ENCODE measurements at places on chromosomes 11 and 22.
A peak's percentile ranks its signal among the peaks of the same experiment; 100 is the strongest.

DNA sequence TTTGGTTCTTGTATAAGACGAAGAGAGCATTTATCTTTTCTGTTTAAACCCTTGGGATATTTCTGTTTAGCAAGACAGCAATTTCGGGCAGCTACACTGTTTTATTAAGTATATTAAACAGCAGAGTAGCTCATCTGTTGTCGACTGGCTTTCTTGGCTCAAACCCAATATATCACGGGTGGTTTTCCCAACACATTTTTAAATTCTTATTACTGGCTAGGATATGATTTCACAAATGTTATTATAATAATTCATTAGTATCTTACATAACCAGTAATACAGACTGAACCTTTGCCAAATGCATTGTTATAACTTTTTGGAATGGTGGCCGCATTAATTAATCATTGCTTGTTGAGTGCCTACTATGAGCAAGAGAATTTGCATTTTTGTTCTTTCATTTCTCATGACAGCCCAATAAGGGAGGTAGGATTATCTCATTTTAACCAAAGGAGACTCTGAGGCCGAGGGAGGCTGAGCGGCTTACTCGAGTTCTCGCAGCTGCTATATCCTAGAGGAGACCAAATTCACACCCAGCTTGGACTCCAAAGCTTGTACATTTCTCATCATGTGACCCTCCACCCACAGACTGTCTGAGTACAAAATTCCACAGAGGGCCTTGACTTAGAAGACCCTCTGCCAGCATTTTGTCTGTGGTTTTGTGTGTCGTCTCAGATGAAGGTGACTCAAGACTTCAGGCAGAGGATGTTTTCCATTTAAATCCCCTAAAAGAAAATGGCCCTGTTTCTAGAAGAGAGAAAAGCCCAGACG lies 304.9 kb downstream of the NTM start:
- no peak for DNase-seq

DNA sequence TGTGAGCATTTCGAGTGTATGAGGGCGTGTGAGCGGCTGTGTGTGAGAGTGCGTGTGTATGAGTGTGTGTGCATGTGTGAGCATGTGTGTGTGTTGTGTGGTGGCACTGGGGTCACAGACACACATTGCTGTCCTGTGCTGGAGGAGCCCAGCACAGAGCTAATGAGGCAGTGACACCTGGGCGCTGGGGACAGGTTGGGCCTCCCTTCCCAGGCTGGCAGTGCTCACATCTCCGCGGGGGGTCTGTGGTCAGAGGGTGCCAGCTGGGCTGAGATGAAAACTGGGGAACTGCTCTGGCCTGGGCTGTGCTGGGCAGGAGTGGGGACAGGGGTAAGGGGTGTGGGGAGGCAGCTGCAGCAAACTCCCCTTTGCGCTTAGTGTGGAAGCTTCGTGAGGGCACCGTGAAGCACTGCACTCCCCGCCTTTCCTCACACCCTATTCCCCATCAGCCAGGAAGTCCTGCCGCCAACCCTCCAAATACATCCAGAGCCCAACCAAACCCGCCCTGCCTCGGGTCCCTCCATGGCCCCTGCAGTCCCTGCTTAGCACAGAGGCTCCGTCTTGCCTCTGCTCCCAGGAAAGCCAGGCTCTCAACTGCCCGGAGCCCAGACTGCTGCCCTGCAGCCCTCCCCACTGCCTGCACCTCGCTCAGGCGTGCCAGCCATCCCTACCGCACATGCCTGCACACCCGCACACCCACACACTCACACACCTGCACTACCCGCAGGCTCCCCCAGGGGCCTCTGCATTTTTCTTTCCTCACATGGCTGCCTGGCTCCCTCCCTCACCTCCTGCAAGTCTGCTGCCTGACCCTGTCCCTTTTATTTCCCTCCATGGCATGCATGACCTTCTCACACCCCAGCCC lies 62.0 kb upstream of the THY1 start:
- DNase-seq: no peak

GRCh38 chr11:2790568-2790921 lies 90.8 kb upstream of the KCNQ1OT1 start:
- DNase-seq: no peak

GRCh38 chr22:19756288-19757128 lies 4.1 kb upstream of the TBX1 start:
- DNase-seq: peak; percentile 89

DNA sequence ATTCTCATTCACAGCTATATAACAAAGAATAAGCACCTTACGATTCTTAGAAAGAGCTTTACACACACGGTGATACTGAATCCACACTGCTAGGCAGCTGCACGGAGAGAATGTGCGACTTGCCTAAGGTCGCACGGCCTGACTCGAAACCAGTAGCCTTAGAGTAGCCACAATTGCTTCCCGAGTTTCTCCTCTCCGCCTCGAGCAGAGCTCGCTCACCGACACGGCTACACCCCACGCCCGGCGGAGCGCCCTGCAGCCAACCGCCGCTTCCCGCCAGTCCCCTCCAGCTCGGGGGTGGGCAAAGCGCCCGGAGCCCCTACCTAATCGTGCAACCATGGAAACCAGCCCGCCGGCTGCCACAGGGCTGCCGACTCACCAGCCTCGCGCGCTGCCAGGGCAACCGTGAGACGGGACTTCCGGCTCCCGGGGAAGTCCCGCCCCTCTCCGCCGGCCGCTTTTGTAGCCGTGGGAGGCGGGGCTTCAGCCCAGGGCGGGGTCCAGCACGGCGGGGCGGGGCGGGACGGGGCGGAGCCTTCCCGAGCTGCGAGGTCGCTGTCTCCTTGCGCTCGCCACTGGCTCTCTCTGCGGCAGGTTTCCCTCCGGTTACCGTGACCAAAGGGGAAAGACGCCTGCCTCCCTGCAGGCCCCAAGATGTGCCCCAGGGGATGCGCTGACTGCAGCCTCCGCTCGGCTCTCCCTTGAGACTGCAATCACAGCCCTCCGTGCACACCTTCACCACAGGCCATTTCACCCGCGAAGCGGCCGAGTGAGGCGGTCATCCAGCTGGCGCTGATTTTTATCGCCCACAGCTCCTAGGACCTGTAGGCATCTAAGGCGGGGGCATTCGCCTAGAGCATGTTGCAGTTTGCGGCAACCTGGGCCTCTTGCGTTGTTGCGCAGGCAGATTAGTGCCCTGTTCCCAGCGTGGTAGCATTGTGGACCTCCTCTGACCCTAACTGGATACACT lies 1.1 kb downstream of the BSCL2 start:
- DNase-seq: peak; percentile 95

- DNase-seq: no peak
These were observed 5.6 kb upstream of the SYT8 start for GRCh38 chr11:1829039-1829820.

DNA sequence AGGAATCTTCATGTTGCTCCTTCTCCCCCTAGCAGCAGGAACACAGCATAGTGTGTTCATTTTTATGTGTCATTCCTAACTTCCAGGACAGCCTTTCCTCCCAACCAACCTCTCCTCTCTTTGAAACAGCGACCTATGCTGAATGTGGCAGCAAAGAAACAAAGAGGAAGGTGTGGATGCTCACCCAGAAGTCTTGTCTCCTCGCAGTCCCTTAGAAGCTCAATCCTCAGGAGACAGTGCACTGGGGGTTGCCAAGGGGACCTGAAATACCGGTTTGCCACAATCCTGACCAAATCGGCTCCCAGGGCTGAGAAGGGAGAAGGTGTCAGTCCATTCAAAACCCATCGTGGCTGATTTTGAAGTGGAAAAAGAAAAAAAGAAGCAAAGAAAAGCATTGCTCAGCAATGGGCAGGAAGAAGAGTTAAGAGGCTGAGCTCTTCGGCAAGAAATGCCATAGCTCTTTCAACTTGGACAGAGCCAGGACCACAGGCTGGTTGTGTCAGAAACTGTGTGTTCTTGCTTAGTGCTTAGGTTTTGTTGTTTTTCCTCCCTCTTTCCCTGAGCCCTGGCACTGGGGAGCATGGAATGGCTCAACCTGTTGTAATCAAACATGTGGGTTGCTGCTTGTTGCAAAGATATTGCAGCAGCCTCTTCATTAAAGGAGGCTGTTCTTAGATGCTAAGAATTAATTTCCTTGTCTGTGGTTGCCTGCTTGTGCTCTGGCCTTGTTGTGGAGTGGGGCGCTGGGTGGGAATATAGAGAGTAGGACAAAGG lies 30.4 kb upstream of the TENM4 start:
- no peak for DNase-seq

DNA sequence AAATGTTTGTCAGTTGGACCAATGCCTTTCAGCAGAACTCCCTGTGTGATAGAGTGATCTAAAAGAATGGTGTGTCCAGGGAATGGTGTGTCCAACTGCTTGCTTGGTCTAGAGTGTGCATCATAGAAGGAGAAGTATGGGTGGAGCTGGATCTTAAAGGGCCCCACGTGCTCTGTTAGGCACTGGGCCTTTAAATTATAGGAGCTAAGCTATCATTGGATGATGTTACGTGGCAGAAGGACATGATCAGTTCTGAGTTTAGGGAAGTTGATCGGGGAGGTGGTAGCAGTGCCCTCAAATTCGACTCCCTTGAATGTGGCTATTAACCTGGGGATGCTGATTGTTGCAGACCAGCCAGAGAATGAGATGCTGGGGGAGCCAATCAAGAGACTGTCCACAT lies 16.4 kb downstream of the STX3 start:
- DNase-seq: no peak

DNA sequence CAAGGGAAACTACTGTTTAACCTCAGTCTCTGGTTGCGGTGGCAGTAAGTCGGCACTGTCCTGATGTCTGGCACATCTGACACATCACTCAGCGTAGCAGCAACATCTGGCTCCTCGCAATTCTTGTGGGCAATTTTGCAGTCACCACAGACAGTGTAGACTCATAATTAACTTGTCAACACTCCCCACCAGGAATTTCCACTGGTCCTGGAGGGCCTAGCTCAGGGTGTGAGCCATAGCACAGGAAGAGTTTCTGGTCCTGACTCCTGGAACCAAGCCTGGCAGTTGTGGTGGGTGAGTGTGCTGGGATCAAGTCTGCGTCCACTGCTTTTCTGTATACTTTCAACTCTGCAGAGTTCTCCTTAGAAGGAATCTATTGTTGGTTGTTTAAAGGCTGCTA lies 209.7 kb downstream of the SNX19 start:
- no peak for DNase-seq

DNA sequence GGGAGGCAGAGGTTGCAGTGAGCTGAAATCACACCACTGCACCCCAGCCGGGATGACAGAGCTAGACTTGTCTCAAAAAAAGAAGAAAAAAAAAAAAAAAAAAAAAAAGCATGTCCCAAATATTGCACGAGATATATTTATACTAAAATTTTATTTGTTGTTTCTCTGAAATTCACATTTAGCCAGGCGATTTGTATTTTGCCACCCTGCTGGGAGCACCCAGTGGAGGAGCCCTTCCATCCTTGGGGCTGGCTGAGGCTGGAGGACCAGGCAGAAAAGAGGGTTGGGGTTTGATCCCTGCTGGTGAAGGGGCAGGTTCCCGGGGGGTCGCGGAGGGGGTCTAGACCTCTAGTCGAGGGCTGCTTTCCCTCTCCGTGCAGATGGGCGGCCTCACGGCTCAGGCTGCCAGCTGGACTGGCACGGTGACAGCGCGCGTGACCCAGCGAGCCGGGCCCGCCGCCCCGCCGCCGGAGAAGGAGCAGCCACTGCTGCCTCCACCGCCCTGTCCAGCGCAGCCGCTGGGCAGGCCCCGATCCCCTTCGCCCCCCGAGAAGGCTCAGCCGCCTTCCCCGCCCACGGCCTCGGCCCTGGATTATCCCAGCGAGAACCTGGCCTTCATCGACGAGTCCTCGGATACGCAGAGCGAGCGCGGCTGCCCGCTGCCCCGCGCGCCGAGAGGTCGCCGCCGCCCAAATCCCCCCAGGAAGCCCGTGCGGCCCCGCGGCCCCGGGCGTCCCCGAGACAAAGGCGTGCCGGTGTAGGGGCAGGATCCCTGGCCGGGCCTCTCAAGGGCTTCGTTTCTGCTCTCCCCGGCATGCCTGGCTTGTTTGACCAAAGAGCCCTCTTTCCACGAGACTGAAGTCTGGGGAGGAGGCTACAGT lies 952 bp upstream of the CATSPERZ start:
- DNase-seq: no peak

GRCh38 chr11:13868710-13869397 lies 93.7 kb upstream of the SPON1 start:
- DNase-seq: no peak

DNA sequence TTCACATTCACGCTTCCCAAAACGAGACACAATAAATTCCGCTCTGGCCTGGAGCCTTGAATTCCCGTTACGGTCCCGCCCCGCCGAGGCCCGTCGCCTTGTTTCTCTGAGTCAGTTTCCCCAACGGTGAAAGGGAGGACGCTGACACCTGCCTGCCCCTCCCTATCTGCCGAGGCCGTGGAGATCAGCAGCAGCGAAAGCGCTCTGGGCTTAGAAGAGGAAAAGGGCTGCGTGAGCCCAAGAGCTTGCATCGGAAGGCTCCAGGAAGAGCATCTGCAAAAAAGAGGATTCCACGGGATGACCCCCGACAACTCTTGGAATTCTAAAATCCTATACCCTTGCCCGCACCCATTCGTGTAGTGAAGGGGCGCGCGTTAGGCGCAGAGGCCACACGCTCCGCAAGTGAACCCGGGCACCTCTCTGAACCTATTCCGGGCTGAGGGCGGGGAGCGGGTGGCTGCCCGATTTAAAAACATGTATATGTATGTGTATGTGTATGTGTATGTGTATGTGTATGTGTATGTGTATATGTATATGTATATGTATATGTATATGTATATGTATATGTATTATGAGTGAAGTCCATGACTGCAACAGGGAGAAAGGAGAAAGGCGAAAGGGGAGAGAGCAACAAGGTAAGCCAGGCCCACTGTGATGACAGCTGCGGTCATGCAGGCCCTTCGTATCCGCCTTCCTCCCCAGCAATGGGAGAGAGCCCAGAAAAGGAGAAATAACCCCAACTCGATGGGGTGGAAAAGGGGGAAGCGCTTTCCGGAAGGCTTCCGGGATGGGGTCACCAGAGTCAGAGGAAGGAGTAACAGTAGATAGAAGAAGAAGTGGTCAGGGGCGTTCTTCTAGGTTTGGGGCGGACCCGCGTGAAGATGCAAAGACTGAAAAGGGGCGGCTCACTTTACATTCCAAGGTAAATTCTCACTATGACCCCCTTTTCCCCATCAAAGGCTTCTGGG lies 948 bp upstream of the MRTFA start:
- no peak for DNase-seq

DNA sequence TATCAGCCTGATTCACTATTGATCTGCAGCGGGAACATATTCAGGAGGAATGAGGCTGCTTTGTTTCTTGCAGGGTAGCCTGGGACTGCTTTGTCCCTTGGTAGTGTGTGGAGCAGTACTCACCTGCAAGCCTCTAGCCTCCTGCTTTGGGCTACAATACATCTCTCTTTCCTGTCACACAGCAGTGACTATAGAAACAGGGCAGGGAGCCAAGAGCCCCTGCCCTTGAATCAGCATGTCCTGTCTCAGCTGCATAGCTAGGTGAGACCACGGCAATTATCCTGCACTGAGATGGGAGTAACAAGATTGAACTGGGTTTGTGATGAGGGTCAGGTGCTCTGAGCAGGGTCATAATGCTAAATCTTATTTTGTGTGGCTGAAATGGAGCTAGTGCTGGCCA lies 191.9 kb downstream of the NELL1 start:
- DNase-seq: no peak

DNA sequence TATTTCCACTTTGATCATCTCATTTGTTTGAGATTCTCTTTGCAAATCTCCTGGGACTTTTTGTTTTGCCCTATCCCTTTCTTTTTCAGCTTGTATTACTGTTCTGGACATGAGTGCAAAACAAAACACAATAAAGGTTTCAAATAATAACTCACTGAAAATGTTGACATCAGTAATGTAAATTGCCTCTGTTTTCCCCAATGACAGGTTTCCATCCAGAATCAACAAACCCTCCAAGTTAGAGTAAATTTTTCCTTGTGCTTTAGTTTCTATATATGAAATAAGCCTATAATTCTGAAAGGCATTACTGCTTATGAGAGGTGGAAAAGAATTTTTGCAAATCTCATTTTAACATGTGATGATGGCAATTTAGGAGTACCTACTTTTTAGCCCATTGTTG lies 187.0 kb upstream of the ANO3 start:
- DNase-seq: no peak
